ENCODE measurements at places on chromosomes 7 and 10.

GRCh38 chr10:20767028-20767427 lies 130.1 kb downstream of the NEBL start:
- no peak for DNase-seq

DNA sequence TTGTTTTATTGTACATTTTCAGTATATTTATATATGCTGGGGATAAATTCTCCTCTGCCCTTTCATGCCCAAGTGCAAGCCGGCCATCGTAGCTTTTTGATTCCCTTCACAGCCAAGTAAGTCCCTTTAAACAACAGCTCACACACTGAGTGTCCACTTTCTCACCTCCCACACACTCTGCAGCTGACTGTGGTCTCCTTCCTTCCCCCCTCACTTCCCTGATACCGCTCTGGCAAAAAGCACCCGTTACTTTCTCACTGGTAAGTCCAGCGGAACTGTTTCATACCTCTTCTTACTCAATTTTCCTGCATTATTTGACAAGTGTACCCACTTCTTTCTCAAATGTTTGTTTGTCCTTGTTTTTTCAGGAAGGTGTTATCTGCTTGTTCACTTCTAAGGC lies 35.2 kb downstream of the MGAM start:
- DNase-seq: no peak

- no peak for DNase-seq
Measured at GRCh38 chr10:35803046-35803445, 160.9 kb upstream of the FZD8 start.

- no peak for DNase-seq
Measured at GRCh38 chr7:151776446-151776845, 100.5 kb downstream of the PRKAG2 start.

GRCh38 chr10:130369645-130370381 lies 233.6 kb downstream of the GLRX3 start:
- no peak for DNase-seq

- no peak for DNase-seq
Measured at GRCh38 chr10:8639486-8640185, 585.1 kb downstream of the GATA3 start.

- no peak for DNase-seq
Measured at GRCh38 chr7:111864291-111864976, 302.1 kb upstream of the IMMP2L start.

DNA sequence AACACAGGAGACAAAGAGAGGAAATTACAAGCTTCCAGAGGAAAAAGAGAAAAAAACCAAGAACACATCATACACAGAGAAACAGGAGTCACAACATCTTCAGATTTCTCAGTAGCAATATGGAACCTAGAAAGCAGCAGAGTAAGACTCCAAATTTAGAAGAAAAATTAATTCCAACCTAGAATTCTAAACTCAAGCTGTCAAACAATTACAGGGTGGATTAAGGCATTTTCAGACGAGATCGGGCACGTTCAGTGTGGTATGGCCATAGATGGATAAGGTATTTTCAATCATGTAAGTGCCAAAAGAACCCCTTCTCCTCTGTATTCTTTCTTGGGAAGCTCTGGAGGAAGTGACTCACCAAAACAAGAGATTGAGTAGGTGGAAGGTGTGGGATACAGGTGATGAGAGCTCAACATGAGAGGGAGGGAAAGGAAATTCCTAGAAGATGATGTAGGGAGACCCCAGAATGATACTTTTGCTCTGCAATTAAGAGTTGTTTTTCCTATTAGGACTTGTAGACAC lies 51.6 kb downstream of the FAM204A start:
- DNase-seq: no peak

DNA sequence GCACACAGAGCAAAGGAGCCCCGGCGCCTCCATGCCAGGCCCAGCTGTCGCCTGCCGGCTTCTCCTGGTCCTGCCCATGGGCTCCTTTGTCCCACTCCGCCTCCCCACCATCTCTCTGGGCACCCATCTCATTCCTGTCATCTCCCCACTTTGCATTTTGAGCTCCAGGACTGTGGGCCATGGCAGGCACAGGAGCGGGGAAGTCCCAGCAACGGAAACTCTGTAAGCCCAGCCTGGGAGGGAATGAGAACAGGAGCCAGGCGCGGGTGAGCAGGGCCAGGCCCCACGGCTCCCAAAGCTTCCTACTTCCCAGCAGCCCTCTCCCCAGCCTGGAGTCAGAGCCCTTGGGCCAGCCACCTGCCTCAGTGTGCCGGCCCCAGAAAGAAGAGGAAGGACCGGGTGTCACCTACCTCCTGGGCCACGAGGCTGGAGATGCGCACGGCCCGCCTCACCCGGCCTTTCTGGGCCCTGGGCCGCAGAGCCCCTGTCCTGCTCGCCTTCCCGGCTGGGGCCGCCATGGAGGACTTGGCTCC lies 23.1 kb downstream of the KCNH2 start:
- DNase-seq: no peak

GRCh38 chr10:95451568-95452524 lies 109.3 kb downstream of the SORBS1 start:
- DNase-seq: no peak

- no peak for DNase-seq
Measured at GRCh38 chr7:148265896-148266295, 324.7 kb upstream of the C7orf33 start.

DNA sequence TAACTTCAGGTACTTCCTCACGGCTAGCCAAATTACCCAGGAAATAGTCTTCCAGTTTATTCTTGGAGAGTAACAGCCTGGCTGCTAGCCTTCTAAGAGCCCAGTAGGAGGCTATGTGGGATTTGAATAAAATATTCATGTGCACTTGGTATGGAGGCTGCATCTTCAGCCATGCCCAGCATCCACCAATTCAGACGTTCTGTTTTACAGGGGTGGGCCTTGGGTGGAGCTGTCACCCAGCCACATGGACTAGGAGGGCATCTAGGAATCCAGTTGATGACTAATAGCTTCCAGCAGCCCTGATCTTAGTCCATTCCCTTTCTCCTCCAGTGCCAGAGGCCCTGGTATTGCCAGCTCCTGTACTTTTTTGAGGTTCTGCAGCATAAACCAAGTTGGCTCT lies 66.3 kb upstream of the ZRANB1 start:
- DNase-seq: no peak

DNA sequence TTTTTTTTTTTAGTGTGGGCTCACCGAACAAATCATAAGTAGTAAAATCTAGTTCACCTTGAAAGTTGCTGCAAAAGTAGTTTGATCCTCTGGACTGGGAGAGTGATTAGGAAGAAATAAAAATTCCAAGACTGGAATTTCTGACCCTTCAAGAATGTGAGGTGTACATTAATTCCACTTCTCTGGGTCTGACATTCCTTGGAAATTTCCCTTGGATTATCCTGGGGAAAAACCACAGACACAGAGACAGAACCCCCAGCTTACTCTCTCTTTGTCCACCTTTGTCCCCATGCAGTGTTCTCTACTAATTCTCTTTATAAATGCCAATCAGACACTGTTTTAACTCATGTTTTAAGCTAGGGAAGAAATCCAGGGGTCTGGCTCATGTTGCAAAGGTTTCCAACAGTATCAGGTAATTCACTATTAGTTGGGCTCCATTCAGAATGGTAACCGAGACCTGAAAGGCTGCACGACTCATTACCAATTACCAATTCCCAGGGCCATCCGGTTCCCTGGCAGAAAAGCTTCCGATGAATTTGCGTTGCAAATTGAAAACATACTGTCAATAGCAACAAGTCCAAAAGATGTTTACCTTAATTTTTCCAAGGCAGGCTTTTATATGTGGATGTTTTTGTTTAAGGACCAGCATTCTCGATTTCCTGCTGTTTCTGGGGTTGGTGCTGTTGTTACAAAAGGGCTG lies 86.3 kb downstream of the BAMBI start:
- no peak for DNase-seq

DNA sequence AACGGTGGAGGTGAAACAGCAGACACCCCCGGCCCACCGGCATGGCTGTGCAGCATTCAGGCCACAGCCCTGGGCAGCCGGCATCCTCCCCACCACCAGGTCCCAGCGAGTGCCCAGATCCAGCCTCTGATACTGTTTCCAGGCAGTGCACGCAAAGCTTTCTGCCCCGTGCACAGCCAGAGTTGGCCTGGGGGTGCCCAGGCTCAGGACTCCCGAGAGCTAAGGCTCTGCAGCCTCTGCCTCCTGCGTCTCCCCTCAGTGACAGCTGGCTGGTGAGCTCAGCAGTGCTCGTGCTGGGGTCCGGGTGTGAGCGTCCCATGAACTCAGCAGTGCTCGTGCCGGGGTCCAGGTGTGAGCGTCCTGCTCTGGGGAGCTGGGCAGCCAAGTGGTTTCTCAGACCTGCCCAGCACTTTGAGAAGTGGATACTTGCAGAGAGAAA lies 65.4 kb downstream of the CFAP46 start:
- no peak for DNase-seq

- no peak for DNase-seq
Measured at GRCh38 chr7:159078193-159078910, 66.3 kb downstream of the VIPR2 start.

GRCh38 chr7:102994567-102994966 lies 80.0 kb downstream of the FBXL13 start:
- DNase-seq: no peak

- no peak for DNase-seq
Measured at GRCh38 chr7:145339319-145339718, 503.5 kb upstream of the TPK1 start.

- DNase-seq: no peak
Measured at GRCh38 chr7:42103456-42103855, 133.6 kb downstream of the GLI3 start.

DNA sequence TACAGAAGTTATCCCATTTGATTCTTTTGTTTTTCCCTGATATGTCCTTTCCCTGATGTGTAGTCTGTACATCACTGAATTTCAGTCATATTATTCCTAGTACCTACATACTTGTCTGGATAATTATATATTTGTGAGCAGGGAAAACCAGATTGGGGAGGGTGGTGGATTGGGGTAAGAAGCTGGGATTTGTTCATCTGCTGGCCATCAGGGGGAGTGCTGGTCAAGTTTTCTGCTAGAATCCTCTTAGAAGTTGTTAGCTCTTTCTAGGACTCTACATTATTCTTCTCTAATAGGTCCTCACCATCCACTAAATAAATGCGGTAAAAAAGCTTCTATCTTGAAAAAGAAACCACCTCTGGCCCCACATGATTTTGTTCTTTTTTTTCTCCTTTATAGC lies 232.7 kb upstream of the TAC1 start:
- no peak for DNase-seq

DNA sequence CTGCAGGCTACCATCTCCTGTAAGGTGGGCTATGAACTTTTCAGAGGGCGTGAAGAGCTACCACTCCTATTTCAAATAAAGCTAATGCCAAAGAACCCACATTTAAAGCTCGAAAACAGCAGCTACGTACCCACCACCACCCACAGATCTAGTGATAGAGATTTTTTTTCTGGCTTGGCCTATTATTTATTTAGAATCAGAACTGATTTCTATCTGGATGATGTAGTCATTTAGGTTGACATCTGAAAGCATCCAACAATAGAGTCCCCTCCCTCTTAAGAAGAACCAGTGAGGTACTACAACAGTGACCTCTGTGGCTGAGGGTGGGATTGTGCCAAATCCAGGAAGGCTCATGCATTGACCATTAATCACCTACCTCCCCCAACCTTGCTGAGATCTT lies 113.8 kb upstream of the ADO start:
- DNase-seq: no peak

- DNase-seq: no peak
Measured at GRCh38 chr7:46133072-46133471, 212.0 kb upstream of the IGFBP3 start.

- no peak for DNase-seq
Measured at GRCh38 chr7:43569424-43569823, 13.5 kb upstream of the STK17A start.

DNA sequence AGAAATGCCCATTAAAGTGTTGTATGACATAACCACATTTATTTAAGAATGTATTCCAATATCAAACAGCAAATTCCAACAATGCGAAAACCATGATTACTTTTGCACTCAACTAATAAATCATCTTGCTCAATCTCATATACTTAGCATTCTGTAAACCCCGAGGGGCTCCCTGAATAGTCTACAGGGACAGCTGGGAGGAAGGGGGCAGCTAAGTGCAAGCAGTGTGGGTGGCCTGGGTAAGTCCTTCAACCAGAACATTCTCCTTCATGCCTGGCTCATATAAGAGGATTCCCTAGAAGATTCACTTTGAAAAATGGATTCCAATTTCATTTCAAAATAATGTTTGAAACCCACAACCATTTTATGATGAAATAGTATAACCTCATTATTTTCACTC lies 355.5 kb downstream of the CDC14C start:
- no peak for DNase-seq

GRCh38 chr10:95312257-95312656 lies 21.5 kb upstream of the PDLIM1 start:
- DNase-seq: no peak

DNA sequence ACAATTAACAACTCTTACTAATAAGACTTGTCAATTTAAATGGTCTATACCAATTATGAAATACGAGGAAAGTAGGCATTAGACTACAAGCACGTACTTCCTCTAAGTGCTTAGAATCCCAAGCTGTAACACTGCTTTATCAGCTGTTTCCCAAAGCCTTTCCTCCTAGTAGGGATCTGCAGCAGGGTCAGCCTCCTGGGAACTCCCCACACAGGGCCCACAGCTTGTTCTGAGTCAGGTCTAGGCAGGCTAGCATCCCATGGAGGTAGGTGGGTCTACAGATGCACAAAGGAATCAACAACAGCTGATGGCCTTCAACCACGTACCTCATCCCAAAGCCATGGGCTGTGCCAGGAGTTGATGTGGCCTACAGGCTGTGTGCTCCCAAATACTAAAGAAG lies 14.7 kb downstream of the MMS19 start:
- no peak for DNase-seq

- DNase-seq: no peak
Measured at GRCh38 chr10:124727361-124727960, 16.7 kb downstream of the FAM53B start.

DNA sequence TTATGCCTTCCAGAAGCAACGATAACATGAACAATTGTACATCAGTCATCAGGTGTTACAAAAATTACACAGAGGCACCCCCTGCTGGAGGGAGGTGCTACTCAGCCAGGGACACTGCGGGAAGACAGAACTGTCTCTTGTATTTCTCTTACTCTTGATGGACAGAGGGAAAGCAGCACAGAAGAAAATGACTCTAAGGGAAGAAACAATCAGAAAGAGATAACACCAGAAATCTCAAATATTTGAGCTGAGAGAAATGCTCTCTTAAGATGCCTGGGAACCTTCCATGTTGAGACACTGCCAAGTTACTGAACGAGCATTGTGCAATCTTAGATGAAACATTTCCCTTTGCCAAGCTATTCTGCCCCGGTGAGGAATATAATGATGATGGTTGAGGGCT lies 227.6 kb upstream of the NPSR1 start:
- no peak for DNase-seq
